ENCODE measurements at places on chromosomes 13 and 19. TPM values are rescaled to one million over a fixed set of nuclear protein-coding genes. Genes with fewer than 3 reads are reported as not detected.

Gene LILRA5
- total RNA-seq, result not detected

Gene ZNF439
- not detected for total RNA-seq

Gene SMIM44
- not detected for total RNA-seq

DNA sequence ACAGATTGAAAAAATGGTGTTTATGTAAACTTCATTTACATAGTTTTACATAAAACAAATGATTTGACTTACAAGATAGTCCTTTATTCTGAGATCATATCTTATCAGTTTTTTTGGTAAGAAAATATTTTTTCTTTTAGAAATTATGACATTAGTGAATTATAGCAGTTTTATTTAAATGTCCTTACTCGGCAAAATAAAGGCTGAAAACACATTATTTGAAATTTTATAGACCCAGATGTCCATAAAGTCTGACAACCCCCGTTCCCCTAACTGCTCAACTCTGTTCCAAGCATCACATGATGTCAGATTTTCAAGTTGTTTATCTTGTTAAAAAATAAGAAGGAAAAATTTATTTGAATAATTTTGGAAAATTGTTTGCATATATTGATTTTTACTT lies 46.7 kb upstream of the RFC3 start:
- DNase-seq, result no peak

Gene ZNF560
- total RNA-seq, result not detected

DNA sequence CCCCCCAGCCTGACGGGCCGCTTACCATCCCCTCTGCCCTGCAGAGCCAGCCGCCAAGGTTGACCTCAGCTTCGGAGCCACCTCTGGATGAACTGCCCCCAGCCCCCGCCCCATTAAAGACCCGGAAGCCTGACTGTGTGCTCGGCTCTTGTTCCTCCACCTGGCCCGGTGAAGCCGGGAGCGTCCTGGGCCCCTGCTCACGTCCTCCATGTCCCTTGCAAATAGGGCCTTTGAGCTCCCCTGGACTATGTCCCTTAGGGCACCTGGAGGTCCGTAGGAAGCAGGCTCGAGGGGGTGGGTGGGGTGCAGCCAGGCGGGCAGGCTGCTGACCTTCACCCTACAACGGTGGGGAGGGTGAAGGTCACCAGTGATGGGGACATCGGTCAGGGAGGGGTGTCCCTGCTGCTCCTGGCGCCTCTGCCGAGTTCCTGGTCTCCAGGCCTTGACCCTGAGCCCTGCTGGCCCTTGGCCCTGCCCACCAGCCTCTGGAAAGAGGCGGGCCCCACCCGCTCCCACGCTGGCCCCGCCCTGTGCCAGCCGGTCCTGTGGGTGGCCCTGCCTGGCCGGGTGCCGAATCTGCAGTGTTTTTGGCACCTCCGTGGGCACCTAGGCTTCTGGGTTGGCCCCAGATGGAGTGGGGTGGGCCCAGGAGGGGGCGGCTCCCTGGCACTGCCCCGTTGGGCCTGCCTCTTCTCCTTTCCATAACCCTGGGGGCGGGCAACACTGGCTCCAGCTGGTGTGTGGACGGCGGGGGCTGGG lies 3.3 kb downstream of the ATP5F1D start:
- no peak for DNase-seq

- DNase-seq, result no peak
Observed at GRCh38 chr19:39778763-39779162, at the start of gene LEUTX. TSS of gene LEUTX (plus strand) at chr19:39778854. CDS start at chr19:39778921, 67 bp downstream.

Gene RABAC1
- total RNA-seq, result 124 TPM

Gene PSG2
- not detected for total RNA-seq

Gene ZNF681
- total RNA-seq, result 7.9 TPM

DNA sequence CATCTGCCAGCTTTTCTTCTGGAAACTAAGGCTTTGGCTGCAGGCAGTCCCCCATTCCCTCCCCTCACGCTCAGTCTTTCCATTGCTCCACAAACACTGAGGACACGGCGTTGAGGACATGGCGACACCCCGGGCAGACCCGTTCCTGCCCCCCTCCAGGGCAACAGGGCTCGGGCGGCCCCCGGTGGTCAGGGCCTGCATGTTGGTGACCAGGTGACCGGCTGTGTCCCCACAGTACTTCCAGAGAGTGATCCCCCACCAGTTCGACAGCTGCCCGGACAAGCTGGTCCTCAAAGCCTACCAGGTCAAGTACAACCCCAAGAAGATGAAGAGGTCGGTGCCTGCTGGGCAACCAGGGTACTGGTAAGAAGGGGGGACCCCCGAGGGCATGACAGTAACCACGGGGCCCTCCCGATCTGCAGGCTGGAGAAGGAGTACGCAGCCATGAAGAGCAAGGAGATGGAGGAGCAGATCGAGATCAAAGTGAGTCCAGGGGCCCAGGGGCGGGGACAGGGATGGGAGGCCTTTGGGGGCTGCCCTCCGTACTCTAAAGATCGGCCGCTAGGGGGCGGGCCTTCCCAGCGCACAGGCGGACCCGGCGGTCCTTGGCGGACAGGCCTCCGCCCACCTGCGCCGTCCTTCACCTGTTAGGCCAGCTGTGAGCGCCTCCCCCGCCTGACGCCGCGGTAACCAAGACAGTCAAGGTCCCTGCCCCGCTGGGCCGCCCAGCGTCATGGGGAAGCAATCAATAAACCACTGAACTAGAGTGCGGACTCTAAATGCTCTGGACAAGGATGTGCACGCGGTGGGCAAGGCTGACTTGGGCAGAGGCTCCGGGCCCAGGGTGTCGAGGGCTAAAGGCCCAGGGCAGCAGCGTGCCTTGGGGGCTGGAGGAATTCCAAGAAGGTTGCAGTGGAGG lies 21.1 kb downstream of the PRR36 start:
- no peak for DNase-seq

DNA sequence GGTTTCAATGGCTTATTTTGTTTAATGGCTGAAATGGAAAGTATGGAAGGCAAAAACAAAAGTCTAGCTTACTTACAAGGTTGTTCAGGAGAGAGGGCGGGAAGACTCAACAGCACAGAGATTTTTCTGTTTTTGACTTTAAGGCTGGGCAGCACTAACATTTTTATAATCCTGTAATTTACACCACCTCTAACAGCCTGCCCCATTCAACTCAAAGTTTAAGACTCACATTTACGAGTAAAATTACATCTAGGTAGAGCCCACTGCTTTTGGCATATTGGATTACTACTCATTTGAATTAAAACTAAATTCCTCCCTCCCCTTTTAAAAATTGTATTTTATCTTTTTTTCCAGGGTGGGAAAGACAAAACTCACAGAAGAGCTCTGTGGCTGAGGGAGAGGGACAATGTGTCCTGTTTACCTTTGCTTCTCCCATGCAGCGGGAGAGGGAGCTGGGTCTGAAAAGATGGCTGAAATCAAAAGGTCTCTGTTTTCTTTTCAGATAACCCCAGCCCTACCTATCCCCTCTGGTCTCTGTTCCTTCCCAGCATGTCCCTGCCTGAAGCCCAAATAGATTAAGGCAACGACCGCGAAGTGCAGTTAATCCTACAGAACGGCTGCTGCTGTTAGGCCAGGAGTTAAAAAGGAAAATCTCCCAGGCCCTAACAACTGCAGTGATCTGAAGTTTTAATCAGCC lies 6.6 kb downstream of the EFNB2 start:
- no peak for DNase-seq

DNA sequence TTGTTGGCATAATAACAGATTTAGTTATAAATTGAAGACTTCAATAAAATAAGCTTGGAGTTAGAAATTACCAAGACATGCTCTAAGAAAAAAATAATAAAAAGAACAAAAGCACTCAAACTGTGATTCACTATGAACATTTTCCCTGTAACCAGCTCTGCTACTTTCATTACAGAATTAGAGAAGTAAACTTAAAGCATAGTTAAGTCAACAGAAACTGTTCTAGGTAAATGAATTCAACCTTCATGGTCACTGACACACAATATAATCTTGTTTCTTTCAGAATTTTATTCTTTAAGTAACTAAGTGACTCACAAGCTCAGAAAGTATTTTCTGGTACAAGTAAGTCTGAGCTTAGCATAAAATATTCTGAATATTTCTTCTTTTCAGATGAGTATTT lies 136.3 kb downstream of the KLF5 start:
- DNase-seq, result no peak

DNA sequence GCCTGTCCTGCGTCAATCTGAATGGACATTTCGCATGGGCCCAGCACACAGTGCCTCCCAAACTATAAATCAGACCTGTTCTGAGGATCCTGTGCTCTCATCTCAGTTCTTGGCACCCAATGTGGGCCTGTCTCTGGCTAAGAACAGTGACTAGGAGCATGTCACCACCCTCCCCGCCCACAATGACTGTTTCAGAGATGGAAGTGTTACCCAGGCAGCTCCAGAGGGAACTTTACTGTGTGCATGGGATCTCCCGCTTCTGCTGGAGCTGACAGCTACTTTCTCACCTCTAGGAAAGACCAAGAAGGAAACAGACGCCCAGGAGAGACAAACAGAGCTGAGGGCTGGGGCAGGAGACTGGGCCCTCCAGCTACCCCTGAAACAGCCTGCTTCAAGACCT lies 45.0 kb downstream of the KCTD15 start:
- DNase-seq, result no peak

DNA sequence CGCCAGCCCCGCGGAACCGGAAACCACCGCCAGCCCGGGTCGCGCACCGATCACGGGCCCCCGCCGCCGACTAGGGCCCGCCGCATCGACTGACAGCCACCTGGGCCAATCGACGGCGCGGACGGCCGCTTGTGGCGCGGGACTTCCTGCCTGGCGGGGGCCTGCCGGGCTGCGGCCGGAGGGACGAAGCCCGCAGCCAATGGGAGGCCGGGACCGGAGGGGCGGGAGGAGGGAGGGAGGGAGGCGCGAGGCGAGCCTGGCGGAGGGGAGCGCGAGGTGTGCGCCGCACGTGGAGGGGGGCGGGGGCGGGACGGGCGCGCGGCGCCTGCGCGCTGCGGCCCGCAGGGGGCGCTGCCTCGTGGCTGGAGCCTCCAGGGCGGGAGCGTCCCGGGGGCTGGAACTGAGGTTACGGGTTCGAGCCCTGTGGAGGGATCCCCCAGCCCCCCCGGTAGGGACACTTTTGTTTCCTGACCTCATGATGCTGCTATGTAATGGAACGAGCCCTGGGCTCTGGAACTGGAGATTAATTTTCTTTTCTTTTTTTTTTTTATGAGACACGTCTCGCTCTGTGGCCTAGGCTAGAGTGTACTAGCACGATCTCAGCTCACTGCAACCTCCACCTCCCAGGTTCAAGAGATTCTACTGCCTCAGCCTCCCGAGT lies at the start of gene MLLT1:
Gene MLLT1 (minus strand): TSS at position 45 of the 661 bp plus-strand sequence. CDS start 191 bp downstream, outside the sequence.
- peak; percentile 88 for DNase-seq

GRCh38 chr19:39531834-39532232 lies 819 bp downstream of the EID2B start:
- DNase-seq, result no peak

Gene CGB8
- total RNA-seq, result 0.46 TPM

Gene FAM98C
- 4.6 TPM for total RNA-seq

- no peak for DNase-seq
Observed at GRCh38 chr19:6800991-6801484, 28.5 kb downstream of the VAV1 start.

- DNase-seq, result no peak
Observed at GRCh38 chr13:30466358-30466714, 600 bp upstream of the HMGB1 start.

DNA sequence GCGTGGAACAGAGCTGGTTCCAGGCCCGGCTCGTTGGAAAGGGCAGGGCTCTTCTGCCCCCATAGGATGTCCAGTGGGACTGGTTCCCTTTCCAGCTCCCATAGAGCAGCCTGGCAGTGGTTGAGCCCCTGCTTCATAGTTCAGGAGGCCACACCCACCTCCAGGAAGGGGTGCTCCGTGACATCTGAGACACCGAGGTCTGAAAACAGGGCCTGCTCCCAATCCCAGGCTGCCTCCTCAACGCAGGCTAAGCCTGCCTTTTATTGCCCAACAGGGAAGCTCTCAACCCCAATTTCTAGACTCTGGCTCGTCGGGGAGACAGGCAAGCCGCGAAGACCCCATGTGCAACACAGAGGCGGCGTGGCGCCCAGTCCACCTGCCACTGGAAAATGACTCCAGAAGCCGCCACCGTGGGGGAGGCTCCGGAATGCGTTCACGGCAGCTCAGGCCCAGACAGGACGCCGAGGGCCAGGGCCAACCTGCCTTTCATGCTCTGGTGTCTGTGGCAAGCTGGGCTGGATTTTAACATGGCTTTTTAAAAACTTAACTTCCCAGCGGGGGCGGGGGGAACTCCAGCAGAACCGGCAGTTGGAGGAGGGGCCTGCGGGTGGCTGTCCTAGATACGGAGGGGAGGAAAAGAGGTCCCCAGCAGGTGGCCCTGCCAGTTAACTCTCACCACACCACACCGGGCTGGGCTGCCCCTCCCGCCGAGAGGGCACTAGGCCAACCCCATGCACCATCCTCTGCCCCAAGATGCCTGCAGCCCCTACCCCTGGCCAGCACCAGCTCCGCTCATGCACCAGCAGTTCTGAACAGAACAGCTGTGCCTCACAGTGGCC lies 17.9 kb upstream of the TINCR start:
- no peak for DNase-seq

DNA sequence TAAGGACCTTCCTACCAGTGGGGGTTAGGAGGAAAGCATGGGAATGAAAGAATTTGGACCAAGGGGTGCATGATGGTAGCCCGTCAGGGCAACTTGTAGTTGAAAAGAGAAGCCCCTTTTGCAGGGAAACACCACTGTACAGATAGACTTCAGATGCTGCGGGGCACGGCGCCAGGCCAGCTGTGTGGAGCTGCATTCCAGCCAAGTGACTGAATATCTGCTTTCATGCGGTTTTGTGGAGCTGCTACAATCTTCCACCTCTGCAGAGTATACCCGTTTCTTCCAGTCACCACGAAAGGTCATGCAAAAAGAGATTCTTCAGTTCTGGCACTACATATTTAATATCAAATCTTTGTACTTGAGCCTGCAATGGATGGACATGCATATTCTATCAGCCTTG lies 104.7 kb downstream of the RGCC start:
- DNase-seq, result no peak

Gene WDR87
- total RNA-seq, result not detected

GRCh38 chr13:26929971-26930730 lies 169.6 kb upstream of the GPR12 start:
- DNase-seq, result peak; percentile 96

- no peak for DNase-seq
Observed at GRCh38 chr19:15265850-15266248, 33.6 kb upstream of the EPHX3 start.

- DNase-seq, result no peak
Observed at GRCh38 chr19:47663435-47663910, 49.7 kb upstream of the EHD2 start.

DNA sequence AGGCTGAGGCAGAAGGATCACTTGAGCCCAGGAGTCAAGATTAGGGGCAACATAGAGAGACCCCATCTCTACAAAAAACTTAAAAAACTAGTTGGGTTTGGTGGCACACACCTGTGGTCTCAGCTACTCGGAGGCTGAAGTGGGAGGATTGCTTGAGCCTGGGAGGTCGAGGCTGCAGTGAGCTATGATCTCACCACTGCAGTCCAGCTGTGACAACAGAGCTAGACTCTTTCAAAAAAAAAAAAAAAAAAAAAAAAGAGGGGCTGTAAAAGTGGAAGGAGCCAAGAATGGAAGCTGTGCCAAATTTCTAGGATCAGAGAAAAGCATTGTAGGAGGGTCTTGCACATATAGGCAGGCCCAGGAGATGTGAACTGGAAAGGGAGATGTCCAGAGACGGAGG lies 9.6 kb downstream of the DNASE2 start:
- DNase-seq, result no peak
